Activated CD4-positive, alpha-beta T cell treated with anti-CD3 and anti-CD28 coated beads for 36 hours (primary cell): ENCODE measurements at places on chromosomes 2 and 18.

GRCh38 chr2:154589514-154589913 is 109.0 kb upstream of the KCNJ3 start:
- DNase-seq: no peak

- DNase-seq: no peak
Measured at GRCh38 chr18:22094358-22094734, 75.0 kb upstream of the GATA6 start.

DNA sequence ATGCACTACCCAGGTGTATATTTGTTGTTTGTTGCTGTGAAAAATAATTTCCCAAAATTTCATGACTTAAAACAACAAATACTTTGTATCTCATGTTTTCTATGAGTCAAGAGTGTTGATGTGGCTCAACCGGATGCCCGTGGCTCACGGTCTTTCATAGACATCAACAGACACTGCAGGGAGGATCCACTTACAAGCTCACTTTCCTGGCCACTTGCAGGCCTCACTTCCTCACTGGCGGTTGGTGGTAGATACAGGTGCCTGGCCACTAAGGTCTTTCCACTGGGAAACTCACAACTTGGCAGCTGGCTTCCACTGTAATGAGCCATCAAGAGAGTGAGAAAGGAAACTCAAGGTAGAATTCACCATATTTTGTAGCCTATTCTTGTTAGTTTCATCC is 662.9 kb downstream of the IRS1 start:
- DNase-seq: no peak

DNA sequence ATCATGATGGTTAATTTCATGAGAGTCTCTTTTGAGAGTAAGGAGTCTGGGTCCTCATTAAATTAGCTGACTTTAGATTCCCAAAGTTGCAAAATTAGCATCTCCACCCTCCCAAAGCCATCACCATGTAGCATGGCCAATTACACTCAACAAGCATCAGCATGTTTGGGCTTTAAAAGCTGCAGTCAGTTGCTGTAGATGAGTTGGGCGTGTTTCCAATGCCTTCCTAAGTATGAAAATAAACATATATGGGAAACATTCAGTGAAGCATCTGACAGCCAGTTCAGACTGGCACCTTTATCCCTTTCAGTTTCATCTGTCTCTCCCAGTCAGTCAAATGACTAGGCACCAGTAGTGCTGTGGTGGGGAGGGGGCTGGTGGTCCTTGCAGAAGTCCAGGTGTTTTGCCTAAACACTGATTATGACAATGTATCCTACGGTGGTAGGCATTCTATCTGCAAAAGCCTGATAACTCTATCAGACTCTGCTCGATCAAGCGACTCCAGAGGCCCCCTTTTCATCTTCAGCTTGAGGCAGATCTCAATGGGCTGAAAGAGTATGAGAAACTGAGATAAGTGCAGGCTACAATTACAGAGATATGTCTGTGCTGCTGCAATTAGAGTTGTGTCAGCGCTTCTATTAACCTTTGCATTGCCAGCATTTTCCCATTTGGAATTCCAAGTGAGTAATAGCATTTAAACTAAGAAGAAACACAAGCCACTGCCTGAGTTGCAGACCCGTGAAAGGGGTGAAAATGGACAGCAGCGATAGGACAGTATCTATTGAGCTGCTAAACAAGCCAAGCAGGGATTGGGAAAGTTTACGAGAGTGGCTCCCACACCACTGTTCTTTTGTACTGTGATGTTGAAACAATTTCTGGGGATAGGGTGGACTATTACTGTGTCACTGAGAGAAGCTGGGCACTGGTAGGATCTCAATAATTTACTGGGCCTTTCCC is 67.3 kb upstream of the SPOPL start:
- DNase-seq: no peak

DNA sequence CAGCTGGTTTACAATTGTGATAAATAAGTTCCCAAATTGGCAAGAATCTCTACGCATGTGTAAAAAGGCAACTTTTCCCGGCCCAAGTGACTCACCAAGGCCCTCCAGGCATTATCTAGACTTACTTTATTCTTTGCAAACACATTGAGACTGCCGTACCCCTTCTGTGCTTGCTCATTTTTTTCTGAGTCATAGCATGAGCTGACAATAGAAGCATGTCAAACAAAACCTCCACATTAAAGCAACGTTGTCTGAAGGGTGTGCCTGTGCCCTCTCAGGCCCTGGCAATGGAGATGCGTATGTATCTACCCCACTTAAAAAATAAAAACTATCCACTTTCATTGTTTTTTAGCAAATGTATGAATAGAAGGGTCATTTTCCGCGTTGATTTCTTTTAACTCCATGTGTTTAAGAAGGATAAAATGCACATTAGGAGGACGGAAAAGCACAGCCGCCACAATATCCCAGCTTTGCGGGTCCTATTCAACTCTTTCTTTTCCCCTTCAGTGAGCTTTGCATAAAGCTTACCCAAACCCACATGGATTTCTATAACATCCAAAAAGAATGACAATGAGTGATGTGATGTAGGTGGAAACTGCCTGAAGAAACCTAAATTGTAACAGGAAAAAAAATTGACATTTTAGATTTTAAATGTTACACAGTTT is 298.2 kb downstream of the CDCA7 start:
- DNase-seq: no peak

GRCh38 chr2:73939419-73939818 is 12.7 kb downstream of the DGUOK start:
- DNase-seq: peak; percentile 59

- DNase-seq: no peak
Measured at GRCh38 chr2:112831946-112832840, 4.4 kb downstream of the IL1B start.

GRCh38 chr2:55885127-55885943 is 38.2 kb downstream of the EFEMP1 start:
- DNase-seq: no peak

GRCh38 chr2:120441744-120442471 is 96.0 kb downstream of the INHBB start:
- DNase-seq: peak; percentile 30

DNA sequence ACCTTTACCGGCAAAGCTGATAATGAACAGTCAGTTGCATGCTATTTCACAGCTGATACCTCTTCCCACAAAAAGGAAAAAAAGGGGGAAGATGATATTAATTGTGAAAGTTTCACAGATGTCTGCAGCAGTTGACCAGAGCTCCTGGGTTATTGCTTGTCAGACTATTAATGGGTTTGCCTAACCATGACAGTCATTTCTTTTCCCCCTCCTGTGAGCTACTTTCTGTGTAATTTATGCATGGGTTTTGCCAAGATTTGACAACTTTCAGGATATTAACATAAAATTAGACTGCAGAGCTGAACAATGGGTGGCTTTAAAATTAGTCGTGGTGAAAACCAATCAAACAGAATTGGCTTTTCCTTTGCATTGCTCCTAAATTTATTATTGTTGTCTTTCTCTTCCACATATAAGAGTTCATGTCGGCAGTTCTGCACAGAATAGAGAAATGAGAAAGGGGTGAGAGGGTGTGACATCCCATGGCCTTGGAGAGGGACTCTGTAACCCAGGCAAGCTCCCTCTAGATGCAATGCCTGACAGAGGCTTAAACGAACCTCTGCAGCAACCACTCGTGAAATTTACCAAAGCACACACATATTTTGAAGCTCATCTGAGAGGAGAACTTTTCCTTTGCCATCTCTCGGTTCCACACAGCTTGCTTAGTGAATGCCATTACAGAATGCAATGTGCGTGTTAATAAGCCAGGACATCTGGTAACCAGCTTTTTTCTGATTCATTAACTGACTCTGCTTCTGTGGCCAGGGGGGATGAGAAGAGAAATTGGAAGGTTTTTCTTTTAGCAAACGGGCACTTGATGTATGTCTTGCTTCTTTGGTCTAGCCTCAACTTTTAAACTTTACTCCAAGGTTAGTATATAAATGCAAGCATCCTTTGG is 82.2 kb upstream of the ITGA4 start:
- no peak for DNase-seq

- no peak for DNase-seq
Measured at GRCh38 chr2:146374505-146374904, 1470.3 kb upstream of the ACVR2A start.

- no peak for DNase-seq
Measured at GRCh38 chr2:65789923-65790675, 357.7 kb upstream of the SPRED2 start.

DNA sequence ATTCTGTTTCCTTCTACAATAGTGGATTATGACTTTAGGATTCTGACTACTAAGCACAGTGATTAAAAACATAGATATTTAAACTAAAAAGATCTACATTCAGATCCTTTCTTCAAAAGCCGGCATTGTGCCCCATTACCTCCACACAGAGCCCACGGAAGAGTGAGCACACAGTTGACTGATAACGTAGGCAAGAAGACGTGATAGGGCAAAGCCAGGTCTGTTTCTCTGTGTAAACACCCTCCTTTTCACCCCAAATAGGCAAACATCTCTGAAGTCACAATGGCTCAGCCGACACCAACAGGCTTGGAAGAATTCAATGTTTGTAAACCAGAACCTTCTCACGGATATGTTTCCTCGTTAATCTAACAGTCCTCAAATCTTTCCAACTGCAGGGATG is 302.9 kb downstream of the CMPK2 start:
- no peak for DNase-seq

GRCh38 chr2:83959266-83959665 is 499.8 kb downstream of the SUCLG1 start:
- DNase-seq: no peak

DNA sequence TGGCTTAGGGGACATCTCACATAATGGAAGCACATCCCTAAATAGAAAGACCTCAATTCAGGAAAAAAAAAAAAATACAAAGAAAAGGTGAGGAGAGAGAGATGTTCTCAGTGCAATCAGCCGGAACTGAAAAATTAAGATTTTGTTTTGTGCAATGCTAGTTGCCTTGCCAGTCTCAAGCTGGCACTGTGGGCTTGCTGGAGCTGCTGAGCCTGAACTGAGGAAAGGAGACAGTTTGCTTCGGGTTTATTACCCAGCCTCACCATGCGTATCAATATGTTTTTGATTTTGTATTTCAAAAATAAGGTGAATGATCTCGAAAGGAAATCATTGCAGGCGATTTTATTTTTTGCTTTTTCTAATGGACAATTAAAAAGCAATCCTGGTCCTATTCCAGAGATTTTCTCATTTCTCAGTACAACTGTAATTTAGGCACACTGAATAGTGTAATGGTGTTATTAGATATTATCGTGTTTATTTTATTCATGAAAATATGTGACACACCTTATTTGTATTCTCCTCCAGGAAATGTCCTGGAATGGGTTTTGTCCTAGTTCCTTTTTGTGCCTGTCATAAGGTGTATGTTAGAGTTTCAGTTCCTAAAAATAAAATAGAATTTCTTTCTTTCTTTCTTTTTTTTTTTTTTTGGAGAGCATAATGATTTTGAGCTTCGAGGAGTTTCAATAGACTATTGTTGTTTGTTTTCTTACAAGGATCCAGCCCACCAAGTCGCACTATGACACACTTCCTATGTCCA is 72.8 kb upstream of the ZEB2 start:
- no peak for DNase-seq

- no peak for DNase-seq
Measured at GRCh38 chr2:67656875-67657274, 259.7 kb downstream of the ETAA1 start.

DNA sequence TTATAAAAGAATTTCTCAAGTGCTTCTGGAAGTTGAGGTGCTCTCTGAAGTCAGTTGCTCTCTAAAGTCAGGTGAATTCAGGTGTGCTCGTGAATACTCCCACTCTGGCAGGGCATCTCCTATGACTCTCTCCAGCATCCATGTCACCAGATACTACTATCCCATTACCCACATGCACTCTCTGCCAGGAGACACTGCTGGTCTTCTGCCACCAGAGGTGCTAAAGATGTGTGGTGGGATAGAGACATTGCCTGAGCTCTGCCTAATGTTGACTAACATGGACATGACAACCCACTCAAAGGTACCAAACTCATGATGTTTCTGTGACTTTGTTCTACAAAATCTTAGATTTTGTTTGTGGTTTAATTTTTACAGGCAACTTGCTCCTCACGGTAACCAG is 106.4 kb upstream of the HNRNPA3 start:
- no peak for DNase-seq

DNA sequence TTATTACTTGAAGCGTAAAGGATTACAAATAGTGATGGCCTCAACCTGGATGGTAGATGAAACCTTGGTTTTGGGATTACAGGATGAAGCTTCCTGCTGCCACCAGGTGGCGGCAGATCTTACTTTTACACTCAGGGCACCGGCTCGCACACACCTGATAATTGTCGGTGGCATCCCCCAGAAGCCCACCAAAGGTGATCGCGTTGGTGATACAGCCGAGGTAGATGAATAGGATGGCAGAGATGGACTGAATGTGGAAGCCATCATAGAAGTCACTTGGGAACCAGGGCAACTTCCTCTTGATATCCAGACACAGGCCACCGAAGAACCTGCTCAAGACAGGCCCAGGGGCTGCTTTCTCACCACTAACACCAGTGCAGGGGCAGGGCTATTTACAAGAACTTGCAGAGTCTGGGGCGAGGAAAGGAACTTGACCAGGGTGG is 51.8 kb downstream of the MTHFD2 start:
- peak; percentile 75 for DNase-seq

DNA sequence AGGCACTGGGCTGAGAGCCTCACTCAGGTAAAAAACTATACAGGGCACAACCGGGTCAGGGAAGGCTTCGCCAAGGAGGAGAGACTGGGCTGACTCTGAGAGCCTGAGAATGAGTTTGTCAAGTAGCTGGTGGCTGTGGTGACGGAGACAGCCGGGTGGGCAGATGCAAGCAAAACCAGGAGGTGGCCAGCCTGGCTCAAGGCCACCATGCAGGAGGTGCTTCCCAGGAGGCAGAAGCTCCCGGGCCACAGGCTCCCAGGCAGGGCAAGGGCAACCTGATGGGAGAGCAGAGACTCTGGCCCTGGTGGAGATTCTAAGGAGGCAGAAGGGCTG is 2.9 kb upstream of the INHBB start:
- no peak for DNase-seq

GRCh38 chr2:118061135-118061955 is 26.9 kb upstream of the INSIG2 start:
- DNase-seq: no peak

DNA sequence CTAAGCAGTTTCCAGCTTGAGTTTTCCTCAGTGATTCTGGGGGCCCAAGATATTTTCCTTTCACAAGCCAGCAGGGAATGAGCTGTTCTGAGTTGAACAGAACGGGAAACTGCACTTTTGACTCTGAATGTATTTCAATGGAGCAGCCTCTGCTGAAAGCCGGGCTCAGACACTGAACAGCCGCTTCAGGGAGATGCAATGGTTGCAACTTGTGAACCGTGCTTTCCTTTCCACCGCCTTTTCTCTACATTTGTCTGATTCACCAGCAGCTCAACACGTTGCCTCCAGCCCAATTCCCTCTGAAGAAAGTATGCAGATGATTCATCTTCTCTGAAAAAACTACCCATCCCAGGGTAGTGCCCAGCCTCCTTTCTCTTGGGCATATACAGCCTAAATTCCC is 119.3 kb upstream of the PKDCC start:
- DNase-seq: no peak

- no peak for DNase-seq
Measured at GRCh38 chr2:236848501-236848900, 237.2 kb upstream of the COPS8 start.
